Activated naive CD8-positive, alpha-beta T cell treated with anti-CD3 and anti-CD28 coated beads for 36 hours (primary cell): ENCODE measurements at places on chromosomes 6 and 20.

GRCh38 chr20:49052334-49052733, 6.2 kb downstream of the CSE1L start:
- H3K4me3 ChIP-seq, result no peak overlapping the region
- no peak for DNase-seq
- no peak overlapping the region for H3K27ac ChIP-seq
- H3K27me3 ChIP-seq, result no peaks in the 10 kb centered on the region

DNA sequence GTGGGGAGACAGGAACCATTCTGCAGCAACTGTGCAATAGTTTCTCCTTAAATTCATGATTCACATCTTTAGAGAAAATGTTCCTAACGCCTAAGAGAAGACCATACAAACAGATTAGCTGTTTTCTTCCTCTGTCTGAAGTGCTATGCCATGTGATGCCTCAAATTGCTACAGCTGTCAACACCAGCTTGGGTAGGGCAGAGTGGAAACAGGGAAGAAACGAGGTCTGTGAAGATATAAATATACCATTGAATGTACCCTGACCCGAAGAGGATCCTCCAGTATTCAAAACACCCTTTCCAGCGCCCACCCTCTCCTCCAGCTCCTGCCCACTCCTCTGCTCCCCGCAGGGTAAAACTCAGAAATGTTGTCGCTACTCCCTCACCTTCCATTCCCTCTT, 40.3 kb upstream of the PRND start:
- peaks cover 28% of the 10 kb centered on the region for H3K4me1 ChIP-seq
- no peak overlapping the region for H3K4me3 ChIP-seq
- DNase-seq, result no peak
- H3K27ac ChIP-seq, result no peak overlapping the region

GRCh38 chr6:44556046-44556445, 168.5 kb downstream of the CDC5L start:
- DNase-seq, result no peak
- H3K27me3 ChIP-seq, result peaks cover 17% of the 10 kb centered on the region
- no peak overlapping the region for H3K4me3 ChIP-seq
- no peak overlapping the region for H3K27ac ChIP-seq
- no peaks in the 10 kb centered on the region for H3K4me1 ChIP-seq
- H3K36me3 ChIP-seq, result no peaks in the 10 kb centered on the region

GRCh38 chr6:134429861-134430380, 112.0 kb upstream of the SGK1 start:
- peaks cover 4% of the 10 kb centered on the region for H3K4me1 ChIP-seq
- H3K36me3 ChIP-seq, result no peaks in the 10 kb centered on the region
- no peaks in the 10 kb centered on the region for H3K27me3 ChIP-seq
- H3K4me3 ChIP-seq, result no peak overlapping the region
- H3K27ac ChIP-seq, result no peak overlapping the region

- no peak for DNase-seq
- H3K36me3 ChIP-seq, result no peaks in the 10 kb centered on the region
- H3K4me1 ChIP-seq, result peaks cover 5% of the 10 kb centered on the region
- no peak overlapping the region for H3K27ac ChIP-seq
These were observed 609 bp downstream of the MYL9 start for GRCh38 chr20:36541768-36542488.

GRCh38 chr6:75306064-75306463, 21.5 kb upstream of the TMEM30A start:
- no peaks in the 10 kb centered on the region for H3K36me3 ChIP-seq
- H3K27ac ChIP-seq, result no peak overlapping the region
- no peak overlapping the region for H3K4me3 ChIP-seq
- DNase-seq, result no peak

- no peaks in the 10 kb centered on the region for H3K36me3 ChIP-seq
- no peaks in the 10 kb centered on the region for H3K27me3 ChIP-seq
- no peak overlapping the region for H3K27ac ChIP-seq
- no peak for DNase-seq
- H3K4me1 ChIP-seq, result no peaks in the 10 kb centered on the region
These were observed 802.0 kb downstream of the C6orf118 start for GRCh38 chr6:164507206-164507940.

DNA sequence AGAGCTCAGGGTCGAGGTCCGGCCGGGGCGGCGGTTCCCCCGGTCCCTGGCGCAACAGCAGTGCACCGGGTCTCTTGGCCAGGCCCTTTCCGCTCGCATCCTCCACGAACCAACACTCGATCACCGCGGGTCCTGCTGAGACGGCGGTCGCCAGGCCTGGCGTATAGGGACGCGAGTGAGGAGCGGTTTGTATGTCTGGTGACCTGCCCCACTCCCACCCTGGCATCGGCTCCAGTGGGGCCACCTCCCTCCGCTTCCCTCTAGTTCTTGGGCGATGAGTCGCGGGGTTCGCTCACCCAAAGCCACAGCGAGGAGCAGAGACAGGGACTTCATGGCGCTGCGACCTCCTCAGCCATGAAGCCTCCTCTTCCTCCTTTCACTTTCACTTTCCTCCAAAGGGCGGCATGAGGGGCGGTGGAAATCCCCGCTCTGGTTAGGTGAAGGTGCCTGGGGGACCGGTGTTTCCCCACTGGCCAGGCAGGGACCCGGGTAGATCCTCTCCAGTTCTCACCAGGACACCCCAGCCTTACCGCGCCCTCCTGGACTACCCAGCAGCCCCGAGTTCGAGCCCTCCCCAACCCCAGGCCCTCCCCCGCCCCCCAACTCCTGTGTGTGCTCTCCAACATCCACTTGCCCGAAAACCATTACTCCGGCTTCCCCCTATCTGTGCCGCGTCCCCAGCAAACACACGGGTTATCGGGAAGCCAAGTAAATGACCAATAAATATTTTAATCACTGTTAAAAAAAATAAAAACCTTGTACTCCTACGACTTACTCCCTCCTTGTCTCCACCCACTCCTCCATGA, at the start of gene TAPBP:
TAPBP (minus strand) TSS at position 370 of the 806 bp plus-strand sequence; CDS start at position 333, 37 bp downstream.
- peak within 1 kb of the TSS; percentile 99 for H3K4me3 ChIP-seq
- peaks cover 43% of the 10 kb centered on the region for H3K36me3 ChIP-seq
- H3K4me1 ChIP-seq, result peaks cover 52% of the 10 kb centered on the region

DNA sequence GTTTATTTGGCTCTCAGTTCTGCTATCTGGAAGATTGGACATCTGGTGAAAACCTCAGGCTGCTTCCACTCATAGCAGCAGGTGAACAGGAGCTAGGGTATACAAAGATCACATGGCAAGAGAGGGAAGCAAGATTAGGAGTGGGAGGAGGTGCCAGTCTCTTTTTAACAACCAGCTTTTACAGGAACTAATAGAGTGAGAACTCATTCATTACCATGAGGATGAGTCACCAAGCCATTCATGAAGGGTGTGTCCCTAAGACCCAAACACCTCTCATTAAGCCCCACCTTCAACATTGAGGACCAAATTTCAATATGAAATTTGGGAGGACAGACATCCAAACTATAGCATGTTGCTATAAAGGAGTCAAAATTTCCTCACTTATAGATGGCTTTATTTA, 85.4 kb upstream of the HCRTR2 start:
- no peak overlapping the region for H3K27ac ChIP-seq
- H3K4me3 ChIP-seq, result no peak overlapping the region
- no peaks in the 10 kb centered on the region for H3K27me3 ChIP-seq
- DNase-seq, result no peak
- H3K4me1 ChIP-seq, result no peaks in the 10 kb centered on the region

DNA sequence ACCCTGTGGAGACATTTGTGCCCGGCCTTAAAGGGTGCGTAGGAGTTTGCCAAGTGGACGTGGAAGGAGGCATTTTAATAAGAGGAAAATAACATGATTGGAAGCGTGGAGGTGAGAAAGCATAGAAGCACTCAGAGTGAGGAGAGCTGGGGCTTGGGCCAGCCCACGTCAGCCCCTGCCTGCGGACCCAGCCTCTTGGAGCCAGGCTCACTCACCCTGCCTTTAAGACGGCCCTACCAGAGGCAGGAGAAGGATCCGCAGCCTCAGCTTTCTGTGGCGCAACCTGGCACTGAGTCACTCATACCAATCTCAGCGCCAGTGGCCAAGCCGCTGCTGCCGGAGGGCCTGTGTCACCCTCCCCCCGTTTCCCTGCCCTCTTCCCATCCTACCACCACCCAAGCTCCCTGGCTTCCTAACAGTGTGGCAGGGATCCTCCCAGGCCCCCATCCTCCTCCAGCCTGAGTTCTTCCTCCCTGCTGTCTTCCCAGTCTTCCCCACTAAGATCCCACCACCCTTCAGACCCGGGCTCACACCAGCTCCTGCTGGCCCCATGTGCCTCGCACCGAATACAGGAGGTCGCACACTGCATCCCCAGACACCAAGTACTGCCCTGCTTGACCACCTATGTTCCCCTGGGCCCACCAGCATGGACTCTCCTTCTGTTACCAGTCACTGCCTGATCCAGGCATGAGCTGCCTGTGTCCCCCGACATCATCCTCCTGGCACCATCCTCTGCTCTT, 285.2 kb downstream of the UST start:
- H3K27me3 ChIP-seq, result no peaks in the 10 kb centered on the region
- peak; percentile 16 for DNase-seq
- peak overlapping the region; percentile 87 for H3K27ac ChIP-seq
- H3K4me1 ChIP-seq, result peaks cover 51% of the 10 kb centered on the region
- H3K4me3 ChIP-seq, result peak overlapping the region; percentile 65
- H3K36me3 ChIP-seq, result peaks cover 7% of the 10 kb centered on the region

DNA sequence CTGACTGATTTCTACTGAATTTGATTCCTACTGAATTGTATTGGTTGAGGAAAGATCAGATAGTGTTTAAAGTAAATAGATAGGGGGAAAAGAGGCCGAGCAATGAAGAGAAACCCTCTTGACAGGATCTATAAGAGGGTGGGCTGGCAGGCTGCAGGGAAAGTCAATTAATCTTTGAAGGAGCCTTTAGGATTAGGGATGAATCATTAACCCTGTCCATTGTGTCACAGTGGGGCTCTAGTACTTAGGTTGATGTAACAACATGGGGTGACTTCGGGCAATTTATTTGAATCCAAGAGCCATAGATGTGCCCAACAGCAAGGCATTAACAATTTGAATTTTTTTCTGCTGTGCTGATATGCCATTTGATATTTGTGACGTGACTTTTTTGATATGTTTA, 7.5 kb downstream of the RFX6 start:
- no peaks in the 10 kb centered on the region for H3K4me1 ChIP-seq
- no peaks in the 10 kb centered on the region for H3K27me3 ChIP-seq
- H3K4me3 ChIP-seq, result no peak overlapping the region
- H3K27ac ChIP-seq, result no peak overlapping the region

DNA sequence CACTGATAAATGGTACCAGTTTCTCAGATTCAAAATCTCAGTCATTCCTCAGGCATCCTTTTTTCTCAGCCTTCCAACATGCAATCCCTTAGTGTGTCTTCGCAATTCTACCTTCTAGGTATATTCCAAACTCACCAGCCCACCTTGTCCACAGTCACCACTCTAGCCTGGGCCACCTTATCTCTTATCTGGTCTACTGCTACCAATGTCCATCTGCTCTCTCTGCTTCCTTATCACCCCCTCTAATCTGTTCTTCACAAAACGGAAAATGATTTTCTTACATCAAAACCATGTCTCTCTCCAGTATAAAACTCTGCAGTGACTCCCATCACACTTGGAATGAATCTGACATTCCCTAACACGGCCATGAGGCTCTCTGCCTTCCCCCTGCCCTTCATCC, 91.9 kb downstream of the PREP start:
- no peak overlapping the region for H3K4me3 ChIP-seq
- no peaks in the 10 kb centered on the region for H3K4me1 ChIP-seq
- peaks cover 21% of the 10 kb centered on the region for H3K36me3 ChIP-seq
- DNase-seq, result no peak
- H3K27ac ChIP-seq, result no peak overlapping the region

GRCh38 chr20:433300-433975, 25.3 kb downstream of the RBCK1 start:
- H3K4me3 ChIP-seq, result peak overlapping the region; percentile 71
- H3K4me1 ChIP-seq, result peaks cover 59% of the 10 kb centered on the region
- DNase-seq, result peak; percentile 76
- peak overlapping the region; percentile 93 for H3K27ac ChIP-seq
- peaks cover 49% of the 10 kb centered on the region for H3K36me3 ChIP-seq
- peaks cover 4% of the 10 kb centered on the region for H3K27me3 ChIP-seq

- H3K27me3 ChIP-seq, result peaks cover 18% of the 10 kb centered on the region
- H3K27ac ChIP-seq, result no peak overlapping the region
- H3K4me1 ChIP-seq, result peaks cover 36% of the 10 kb centered on the region
- peak; percentile 29 for DNase-seq
- H3K4me3 ChIP-seq, result no peak overlapping the region
These were observed 74.1 kb upstream of the TOX2 start for GRCh38 chr20:43840382-43841070.

- H3K4me1 ChIP-seq, result no peaks in the 10 kb centered on the region
- peaks cover 4% of the 10 kb centered on the region for H3K27me3 ChIP-seq
- H3K27ac ChIP-seq, result no peak overlapping the region
- no peaks in the 10 kb centered on the region for H3K36me3 ChIP-seq
- DNase-seq, result no peak
These were observed 91.2 kb upstream of the SULF2 start for GRCh38 chr20:47876311-47877088.

DNA sequence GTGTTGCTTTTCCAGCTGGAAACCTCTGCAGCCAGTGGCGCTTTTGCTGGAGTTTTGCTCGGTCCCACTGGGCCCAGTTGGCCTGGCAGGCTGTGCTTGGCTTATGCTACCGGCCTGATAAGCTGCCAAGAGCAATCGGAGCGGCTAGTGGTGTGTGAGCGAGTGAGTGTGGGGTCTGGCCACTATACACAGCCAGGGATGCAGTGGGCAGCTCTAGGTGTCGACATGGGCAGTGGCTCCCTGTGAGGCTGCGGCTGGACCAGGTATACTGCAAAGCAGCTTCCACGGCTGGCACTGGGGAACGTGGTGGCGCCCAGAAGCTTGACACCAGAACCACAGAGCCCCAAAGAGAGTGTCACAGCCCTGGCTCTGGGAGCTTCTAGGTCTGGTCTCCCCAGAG, 996.5 kb downstream of the GRIK2 start:
- no peaks in the 10 kb centered on the region for H3K4me1 ChIP-seq
- no peak overlapping the region for H3K27ac ChIP-seq
- no peak overlapping the region for H3K4me3 ChIP-seq
- no peaks in the 10 kb centered on the region for H3K27me3 ChIP-seq
- H3K36me3 ChIP-seq, result no peaks in the 10 kb centered on the region

GRCh38 chr6:127914240-127914639, 13.4 kb upstream of the THEMIS start:
- H3K27me3 ChIP-seq, result no peaks in the 10 kb centered on the region
- H3K36me3 ChIP-seq, result peaks cover 41% of the 10 kb centered on the region
- DNase-seq, result no peak
- peaks cover 62% of the 10 kb centered on the region for H3K4me1 ChIP-seq
- H3K27ac ChIP-seq, result peak overlapping the region; percentile 59

DNA sequence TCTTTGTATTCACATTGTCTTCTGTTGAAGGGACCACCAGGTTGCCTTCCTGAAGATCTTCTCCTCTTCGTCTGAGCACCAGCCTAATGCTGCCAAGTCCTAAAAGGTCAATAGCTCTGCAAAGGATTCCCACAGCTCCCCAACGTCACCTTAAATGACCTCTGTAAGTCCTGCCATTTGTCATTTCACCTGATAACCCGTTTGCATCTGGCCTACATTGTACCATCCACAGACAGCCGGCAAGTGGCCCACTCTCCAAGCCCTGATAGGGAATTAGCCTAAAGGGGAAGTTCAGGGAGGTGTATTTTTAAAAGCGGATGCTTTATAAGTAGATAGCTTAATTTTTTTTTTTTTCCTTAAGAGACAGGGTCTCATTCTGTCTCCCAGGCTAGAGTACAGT, 127.8 kb downstream of the ZMYND8 start:
- H3K27me3 ChIP-seq, result no peaks in the 10 kb centered on the region
- H3K36me3 ChIP-seq, result peaks cover 11% of the 10 kb centered on the region
- H3K4me1 ChIP-seq, result no peaks in the 10 kb centered on the region
- no peak overlapping the region for H3K4me3 ChIP-seq
- H3K27ac ChIP-seq, result no peak overlapping the region

GRCh38 chr6:2264932-2265331, 19.5 kb upstream of the GMDS start:
- peaks cover 30% of the 10 kb centered on the region for H3K36me3 ChIP-seq
- H3K27me3 ChIP-seq, result no peaks in the 10 kb centered on the region
- no peak overlapping the region for H3K4me3 ChIP-seq
- DNase-seq, result no peak
- H3K27ac ChIP-seq, result no peak overlapping the region
